Fibroblast of lung (primary cell): ENCODE measurements at places on chromosomes 3 and 15.

GRCh38 chr3:55622116-55622515 lies 135.0 kb upstream of the WNT5A start:
- DNase-seq, result peak; percentile 80

DNA sequence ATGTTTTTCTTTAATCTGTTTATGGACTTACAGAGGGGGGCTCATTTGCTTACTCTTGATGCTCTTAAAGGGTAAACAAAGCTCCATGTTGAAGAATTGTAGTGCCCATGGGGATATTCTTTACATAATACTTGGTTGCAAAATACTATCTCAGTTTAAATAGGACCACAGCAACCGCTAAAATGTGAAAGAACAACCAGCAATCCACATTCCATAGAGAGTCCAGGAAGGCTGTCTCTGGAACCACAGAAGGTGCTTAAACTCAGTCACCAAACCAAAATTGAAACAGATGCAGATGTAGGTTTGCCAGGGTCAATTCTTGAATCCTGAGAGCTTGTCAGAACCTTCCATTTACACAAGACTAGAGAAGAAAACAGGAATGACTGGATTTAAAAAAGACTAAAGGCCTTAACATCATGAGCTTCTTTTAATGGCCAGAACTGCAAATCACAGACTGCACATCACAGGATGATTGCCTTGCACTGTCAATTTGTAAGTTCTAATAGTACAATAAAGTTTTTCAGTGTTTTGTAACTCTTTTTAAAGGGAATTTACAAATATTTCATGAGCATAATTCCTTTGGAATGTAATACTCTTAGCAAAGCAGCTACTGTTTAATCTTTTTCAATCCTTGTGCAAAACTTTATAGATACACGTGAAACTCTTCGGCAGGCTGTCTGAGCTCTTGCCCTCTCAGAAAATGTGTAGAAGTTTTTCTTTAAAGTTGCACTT lies 661.6 kb downstream of the SI start:
- peak; percentile 9 for DNase-seq

- DNase-seq, result peak; percentile 69
Observed at GRCh38 chr15:64895285-64896065, 16.2 kb upstream of the ANKDD1A start.

- no peak for DNase-seq
Observed at GRCh38 chr3:156373095-156373494, 181.8 kb downstream of the SSR3 start.

GRCh38 chr3:45191924-45192417 lies 34.1 kb downstream of the TMEM158 start:
- no peak for DNase-seq

GRCh38 chr15:57572468-57572867 lies 19.2 kb upstream of the MYZAP start:
- DNase-seq, result no peak

DNA sequence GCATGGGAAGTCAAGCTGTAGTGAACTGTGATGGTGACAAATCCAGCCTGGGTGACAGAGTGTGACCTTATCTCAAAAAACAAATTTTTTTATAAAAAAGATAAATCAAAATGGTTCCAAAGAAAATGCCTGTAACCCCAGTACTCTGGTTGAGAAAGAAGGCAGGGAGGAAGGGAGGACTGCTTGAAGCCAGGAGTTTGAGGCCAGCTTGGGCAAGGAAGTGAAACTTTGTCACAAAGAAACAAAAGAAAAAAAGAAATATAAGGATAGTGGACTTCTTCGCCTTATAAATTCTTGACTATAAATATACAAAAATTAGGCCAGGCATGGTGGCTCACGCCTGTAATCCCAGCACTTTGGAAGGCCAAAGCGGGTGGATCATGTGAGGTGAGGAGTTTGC lies 34.1 kb downstream of the SMARCC1 start:
- no peak for DNase-seq

DNA sequence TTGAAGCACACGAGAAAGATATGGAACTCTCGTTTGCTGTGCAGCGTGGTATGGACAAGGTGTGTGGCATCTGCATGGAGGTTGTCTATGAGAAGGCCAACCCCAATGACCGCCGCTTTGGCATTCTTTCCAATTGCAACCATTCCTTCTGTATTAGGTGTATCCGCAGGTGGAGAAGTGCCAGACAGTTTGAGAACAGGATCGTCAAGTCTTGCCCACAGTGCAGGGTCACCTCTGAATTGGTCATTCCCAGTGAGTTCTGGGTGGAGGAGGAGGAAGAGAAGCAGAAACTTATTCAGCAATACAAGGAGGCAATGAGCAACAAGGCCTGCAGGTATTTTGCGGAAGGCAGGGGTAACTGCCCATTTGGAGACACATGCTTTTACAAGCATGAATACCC lies 1.2 kb downstream of the MKRN3 start:
- no peak for DNase-seq

GRCh38 chr3:122305818-122306621 lies 19.0 kb upstream of the CSTA start:
- peak; percentile 11 for DNase-seq

DNA sequence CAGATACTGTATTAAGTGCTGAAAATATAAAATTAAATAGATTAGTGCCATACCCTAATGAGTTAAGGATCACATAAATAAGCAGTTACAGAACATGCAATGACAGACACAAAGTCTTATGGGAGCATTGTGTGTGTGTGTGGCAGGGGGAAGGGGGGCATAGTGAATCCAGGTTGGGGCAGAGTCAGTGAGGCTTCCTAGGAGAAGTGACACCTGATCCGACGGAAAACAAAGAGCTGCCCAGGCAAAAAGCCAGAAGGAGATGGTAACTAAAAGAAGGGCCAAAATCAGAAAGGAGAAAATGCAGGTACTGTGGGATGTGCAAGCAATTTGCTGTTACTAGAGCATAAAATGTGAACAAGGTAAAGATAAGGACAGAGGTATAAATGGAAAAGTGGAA lies 80.1 kb upstream of the CHRM5 start:
- no peak for DNase-seq

DNA sequence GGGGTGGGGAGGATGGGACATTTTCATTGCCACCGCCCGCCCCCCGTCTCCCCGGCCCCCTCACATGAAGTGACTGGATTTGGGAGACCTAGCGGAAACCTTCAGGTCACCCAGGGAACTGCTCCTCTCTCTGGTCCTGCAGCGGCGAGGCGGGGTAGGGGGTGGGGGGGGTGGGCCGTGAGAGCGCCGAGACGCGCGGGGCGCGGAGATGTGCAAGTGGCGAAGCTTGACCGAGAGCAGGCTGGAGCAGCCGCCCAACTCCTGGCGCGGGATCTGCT lies 712 bp upstream of the MME start:
- DNase-seq, result no peak

DNA sequence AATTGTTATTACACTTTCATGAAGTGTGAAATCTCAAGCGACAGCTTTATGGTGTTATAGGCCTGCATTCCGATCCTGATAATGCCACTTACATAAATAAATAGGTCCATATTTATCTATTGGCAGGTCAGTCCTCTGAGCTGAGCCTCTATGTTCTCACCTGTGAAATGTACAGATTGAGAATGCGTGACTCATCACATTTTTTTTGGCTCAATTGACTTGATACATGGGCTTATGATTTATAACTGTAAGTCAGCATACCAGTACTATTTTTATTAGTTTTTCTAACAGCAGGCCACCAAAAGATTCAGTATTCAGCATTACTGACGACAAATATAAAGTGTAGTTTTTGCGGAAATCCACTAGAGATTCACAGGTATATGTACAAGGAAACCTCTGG lies 344.4 kb downstream of the ROBO1 start:
- no peak for DNase-seq

DNA sequence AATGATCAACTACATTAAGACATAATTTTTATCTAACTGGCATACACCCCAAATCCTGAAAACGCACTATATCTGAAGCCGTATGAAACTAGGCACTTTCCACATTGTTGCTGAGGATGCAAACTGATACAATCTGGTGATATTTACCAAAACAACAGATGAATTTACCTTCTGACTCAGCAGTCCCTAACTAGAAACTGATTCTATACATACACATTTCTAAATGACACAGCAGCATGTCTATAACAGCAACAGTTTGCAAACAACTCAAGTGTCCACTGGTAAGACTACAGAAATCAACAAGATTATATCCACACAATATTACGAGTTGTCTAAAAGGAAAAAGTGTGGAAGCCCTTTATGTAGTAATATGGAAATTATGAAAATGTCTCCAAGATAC lies 22.9 kb downstream of the SECISBP2L start:
- no peak for DNase-seq

- DNase-seq, result no peak
Observed at GRCh38 chr3:157129803-157130466, 30.0 kb downstream of the CCNL1 start.

DNA sequence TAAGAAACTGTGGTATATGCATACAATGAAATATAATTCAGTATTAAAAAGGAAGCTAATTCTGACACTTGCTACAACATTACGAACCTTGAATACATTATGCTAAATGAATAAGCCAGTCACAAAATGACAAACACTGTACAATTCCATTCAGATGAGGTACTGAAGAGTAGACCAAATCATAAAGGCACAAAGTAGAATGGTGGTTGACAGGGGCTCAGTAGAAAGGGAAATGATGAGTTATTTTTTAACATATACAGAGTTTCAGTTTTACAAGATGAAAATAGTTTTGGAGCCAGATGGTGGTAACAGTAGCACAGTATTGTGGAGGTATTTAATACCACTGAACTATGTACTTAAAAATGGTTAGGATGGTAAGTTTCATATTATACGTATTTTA lies 254.6 kb upstream of the RBMS3 start:
- no peak for DNase-seq

- DNase-seq, result peak; percentile 79
Observed at GRCh38 chr3:99875929-99876841, 58.5 kb downstream of the CMSS1 start.

GRCh38 chr3:5874931-5875341 lies 687.4 kb downstream of the EDEM1 start:
- DNase-seq, result no peak

GRCh38 chr3:58628823-58629562 lies 37.6 kb downstream of the FAM3D start:
- DNase-seq, result peak; percentile 91

DNA sequence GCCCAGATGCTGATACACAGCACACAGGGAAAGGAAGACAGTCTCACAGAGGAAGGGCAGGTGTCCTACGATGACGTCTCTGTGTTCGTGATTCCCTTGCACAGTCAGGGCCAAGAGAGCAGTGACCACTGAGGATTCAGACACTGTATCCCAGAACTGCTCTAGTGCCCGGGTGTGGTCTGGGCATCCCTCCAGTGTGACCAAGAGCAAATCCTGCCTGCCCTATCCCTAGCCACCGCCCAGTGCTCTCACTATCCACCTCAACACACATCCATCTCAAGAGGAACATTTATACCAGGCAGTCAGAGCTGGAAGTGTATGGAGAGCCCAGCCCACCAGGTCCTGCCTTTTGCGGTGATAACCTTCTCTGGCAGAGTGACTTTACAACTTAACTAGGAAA lies 4.1 kb downstream of the PPM1M start:
- DNase-seq, result no peak

- DNase-seq, result no peak
Observed at GRCh38 chr3:105786241-105786640, 82.6 kb downstream of the CBLB start.

DNA sequence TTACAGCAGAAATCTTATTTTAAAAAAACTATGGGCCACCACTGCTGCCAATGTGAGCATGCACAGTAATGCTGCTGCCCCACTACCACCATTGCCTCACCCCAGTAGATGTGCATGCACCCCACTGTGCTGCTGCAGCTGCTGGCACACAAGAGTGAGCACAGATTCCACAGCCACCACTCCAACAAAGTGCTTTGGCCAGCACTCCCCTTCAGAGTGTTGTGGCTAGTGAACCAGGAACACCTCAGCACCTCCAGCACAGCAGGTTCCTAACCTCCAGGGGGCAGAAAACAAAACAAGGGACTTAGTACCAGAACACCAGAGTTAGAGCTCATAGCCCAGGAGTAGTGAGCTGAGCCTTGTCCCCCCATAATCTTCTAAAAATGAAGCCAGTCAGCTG lies 629.6 kb downstream of the PYDC2 start:
- DNase-seq, result peak; percentile 7

- no peak for DNase-seq
Observed at GRCh38 chr3:54537506-54537905, 390.4 kb downstream of the LRTM1 start.

DNA sequence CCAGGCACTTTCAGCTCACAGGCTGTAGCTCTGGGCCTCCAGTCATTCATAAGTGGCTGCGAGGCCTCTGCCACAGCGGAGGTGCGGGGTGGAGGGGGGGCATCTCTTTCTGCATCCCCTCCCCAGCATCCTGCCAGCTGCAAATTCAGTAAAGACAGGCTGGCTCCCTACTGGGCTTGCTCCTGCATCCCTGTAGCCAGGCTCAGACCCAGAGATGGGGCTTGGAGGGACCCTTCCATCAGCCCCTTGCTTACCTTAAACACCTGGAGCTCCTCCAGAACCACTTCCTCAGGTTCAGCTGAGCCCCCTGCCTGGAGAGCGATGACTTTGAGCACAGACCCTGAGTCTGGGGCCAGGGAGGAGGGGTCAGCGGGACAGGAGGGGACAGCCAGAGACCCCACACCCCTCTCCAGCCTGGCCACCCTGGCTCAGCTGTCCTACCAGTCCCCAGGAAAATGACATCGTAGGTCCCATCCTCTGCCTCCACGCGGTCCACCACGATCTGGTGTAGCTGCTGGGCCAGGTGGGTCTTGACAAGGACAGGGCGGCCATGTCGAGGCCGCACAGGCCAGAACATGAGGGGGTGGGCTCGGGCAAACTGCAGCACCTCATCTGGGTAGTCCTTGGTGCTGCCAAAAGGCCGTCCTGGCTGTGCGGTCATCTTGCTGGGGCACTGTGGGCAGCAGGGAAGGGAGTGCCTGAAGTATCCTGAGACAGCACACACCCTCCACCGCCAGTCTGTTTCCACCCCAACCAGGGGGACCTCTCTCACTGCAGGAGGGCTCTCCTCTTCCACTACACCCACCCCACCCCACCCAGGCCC lies 5.3 kb downstream of the SEMA3G start:
- DNase-seq, result no peak

DNA sequence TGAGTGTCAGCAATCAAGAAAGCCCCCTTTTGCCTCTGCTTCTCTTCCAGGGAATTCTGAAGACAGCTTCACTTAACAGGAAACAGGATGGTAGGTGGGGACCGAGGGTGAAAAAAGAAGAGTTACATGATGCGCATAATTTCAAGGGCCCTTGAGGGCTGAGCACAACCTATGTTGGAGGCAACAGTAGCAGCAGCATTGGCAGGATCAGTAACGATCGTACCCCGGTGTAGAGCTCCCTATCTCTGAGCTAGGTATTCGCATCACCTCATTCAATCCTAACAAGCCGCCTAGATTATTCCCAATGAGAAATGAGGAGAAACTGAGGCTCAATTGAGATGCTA lies 432 bp upstream of the RAD54L2 start:
- peak; percentile 18 for DNase-seq

GRCh38 chr3:66133853-66134445 lies 86.9 kb upstream of the SLC25A26 start:
- no peak for DNase-seq

- no peak for DNase-seq
Observed at GRCh38 chr3:99430348-99431134, 207.9 kb upstream of the COL8A1 start.

DNA sequence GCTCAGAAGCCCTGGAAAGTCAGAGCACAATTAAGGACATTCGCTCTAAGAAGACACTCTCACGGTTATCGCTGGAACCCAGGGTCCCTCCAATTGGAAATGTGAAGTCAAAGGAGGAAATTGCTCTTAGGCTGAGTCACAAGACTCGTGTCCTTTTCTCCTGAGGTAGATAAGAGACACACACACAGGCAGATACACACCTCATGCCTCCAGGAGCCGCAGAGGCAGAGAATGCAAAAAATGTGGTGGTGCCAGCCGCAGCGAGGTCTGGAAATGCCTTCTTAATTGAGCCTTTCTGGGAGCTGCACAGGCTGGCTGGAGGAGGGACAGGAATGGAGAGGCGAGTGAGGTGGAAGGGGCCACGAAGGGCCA lies 189.3 kb downstream of the OPA1 start:
- peak; percentile 84 for DNase-seq
